ENCODE measurements at places on chromosomes 2 and 18.

DNA sequence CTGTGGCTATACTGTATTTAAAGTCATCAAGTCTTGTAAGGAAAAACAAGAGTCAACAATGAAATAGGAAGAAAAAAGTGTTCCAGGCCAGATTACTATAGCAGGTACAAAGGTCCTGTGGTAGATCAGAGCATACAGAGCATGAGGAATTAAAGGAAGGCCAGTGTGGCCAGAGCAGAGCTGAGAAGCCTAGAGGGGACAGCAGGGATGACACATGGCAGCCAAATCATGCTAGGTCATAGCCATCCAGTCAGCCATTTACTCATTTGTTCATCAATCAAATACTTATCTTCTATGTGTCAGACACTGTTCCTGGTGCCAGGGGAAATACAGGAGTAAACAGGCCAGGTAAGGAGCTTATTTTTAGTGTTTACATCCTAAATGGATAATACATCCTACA is 24.3 kb downstream of the ADD2 start:
- no peak for DNase-seq

DNA sequence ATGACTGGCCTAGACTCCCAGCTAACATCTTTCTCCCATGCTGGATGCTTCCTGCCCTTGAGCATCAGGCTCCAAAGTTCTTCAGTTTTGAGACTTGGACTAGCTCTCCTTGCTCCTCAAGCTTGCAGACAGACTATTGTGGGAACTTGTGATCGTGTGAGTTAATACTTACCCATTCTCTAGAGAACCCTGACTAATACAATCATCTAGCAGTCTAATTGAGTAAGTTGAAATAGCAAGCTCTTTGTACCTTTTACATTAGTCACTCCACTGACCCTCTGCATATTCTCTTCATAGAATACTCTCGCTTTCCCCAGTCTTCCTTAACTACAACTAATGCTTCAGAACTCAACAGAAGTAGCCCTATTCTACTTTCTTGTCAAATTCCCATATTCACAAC is 434.6 kb upstream of the NXPH2 start:
- DNase-seq = no peak

GRCh38 chr18:74577019-74577418 is 20.7 kb upstream of the ZNF407 start:
- no peak for DNase-seq

DNA sequence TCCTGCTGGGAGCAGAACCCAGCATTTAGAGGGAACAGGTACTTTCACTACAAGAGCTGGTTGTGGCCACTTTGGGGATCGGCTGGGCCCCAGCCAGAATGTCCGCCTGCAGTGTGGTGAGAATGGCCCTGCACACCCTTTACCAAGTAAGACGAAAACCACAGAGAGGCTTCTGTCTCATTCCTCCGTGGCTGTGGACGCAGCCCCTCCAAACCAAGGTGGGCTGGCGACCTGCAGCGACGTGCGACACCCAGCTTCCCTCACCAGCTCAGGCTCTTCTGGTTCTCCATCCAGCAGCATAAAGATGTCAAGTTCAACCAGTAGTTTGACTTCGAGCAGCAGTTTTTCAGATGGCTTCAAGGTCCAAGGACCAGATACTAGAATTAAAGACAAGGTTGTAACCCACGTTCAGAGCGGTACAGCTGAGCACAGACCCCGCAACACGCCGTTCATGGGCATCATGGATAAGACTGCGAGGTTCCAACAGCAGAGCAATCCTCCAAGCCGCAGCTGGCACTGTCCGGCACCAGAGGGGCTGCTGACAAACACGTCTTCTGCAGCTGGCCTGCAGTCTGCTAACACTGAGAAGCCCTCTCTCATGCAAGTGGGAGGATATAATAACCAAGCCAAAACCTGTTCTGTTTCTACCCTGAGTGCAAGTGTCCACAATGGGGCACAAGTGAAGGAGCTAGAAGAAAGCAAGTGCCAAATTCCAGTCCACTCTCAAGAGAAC is 56.2 kb downstream of the WDSUB1 start:
- no peak for DNase-seq

GRCh38 chr2:209942936-209943605 is 59.4 kb upstream of the RPE start:
- DNase-seq = no peak

Data from NCI-H446 treated with DMSO at 0.1 percent for 48 hours (cell line).